Jurkat, Clone E6-1 (cell line): ENCODE measurements at places on chromosomes 12 and 14.

GRCh38 chr12:112349431-112349830 lies 32.8 kb downstream of the HECTD4 start:
- DNase-seq = no peak

- DNase-seq = no peak
Measured at GRCh38 chr12:3199551-3200031, 122.4 kb downstream of the TSPAN9 start.

DNA sequence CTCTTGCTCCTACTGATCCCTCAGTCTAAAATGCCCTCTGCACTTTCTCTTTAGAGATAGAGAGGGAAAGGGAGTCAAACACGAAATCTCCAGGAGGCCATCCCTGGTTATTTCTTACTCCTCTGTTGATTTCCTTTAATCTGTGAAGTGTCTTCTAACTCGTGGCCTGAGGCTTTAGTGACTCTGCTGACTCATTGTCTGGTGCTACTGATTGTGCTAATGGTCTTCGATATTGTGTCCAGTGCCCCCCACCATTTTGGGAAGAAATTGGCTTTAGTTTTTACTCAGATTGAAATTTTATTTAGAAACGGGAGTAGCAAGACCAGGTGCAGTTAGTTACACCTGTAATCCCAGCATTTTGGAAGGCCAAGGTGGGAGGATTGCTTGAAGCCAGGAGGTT lies 839 bp downstream of the CLEC9A start:
- DNase-seq = no peak

- no peak for DNase-seq
Measured at GRCh38 chr12:64450711-64451486, 1.0 kb upstream of the TBK1 start.

GRCh38 chr12:563250-563781 lies 99.9 kb downstream of the NINJ2 start:
- DNase-seq = peak; percentile 96

DNA sequence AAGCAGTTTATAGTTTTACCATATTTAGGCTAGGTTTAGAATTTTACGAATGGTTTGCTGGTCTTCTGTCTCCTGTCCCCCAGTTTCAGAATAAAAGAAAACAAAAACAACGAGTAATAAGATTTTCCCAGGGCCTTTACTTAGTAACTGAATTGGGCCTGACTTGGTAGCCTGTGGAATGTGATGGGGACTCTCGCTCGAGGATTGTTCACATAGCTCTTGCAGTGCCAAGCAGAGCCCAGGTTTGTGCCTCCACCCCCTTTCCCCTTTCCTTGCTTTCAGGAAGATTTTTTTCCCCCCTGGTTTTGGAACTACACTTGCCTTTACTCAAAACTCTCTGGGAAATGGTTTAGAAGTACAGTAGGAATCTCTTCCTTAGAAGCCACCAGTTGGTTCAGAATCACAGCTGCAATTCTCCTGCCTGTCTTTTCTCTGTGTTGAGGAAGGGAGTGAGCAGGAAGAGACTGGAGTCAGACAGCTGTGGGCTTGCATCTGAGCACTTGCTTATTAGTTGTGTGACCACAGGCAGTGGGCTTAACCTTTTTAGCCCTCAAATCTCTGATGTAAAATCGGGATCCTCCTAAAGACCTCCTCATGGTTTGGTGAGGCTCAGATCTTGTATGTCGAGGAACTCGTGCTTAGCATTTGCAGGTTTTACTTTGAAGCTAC lies 501.2 kb downstream of the PCNX1 start:
- DNase-seq = no peak

- peak; percentile 77 for DNase-seq
Measured at GRCh38 chr12:50061946-50062686, 4.7 kb downstream of the ASIC1 start.

- no peak for DNase-seq
Measured at GRCh38 chr14:74941676-74942097, 13.7 kb downstream of the PGF start.

- DNase-seq = no peak
Measured at GRCh38 chr12:26092346-26093105, 32.3 kb downstream of the BHLHE41 start.

- no peak for DNase-seq
Measured at GRCh38 chr14:50520947-50521815, 11.2 kb downstream of the MAP4K5 start.

DNA sequence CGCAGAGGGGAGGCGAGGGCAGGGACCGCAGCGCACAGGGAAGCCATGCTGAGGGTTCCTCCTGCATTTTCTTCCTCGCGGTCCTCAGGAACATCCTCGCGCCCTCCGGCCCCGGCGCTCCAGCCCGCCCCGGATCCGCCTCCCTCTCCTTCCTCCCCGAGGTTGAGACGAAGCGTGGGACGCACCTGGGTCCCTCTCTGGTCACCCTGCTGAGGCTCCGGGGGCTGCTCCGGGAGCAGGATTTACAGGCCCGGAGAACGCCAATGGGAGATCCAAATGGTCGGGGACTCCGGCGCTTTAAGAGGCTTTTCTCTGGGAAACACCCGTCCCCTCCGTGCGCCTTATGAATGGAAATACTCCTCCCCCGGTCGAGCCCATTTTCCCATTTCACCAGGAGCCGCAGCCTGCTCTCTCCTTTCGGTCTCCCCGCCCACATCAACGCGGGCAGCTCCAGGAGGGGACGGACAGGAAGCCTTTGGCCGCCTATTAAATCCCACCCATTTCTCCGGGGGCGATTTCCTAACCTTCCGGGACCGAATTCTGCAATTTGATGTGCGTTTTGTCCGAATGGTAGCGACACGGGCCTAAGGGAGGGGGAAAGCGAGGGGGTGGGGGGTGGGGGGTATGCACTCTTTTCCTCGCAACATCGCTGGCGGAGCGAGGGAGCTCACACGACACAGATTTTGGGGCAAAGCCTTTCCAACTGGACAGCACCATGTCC lies at the start of gene UNC79:
UNC79 (plus strand) TSS at position 625 of the 721 bp plus-strand sequence; CDS start at position 716, 91 bp downstream.
- no peak for DNase-seq

GRCh38 chr12:97960225-97960624 lies 497.6 kb downstream of the RMST start:
- no peak for DNase-seq

DNA sequence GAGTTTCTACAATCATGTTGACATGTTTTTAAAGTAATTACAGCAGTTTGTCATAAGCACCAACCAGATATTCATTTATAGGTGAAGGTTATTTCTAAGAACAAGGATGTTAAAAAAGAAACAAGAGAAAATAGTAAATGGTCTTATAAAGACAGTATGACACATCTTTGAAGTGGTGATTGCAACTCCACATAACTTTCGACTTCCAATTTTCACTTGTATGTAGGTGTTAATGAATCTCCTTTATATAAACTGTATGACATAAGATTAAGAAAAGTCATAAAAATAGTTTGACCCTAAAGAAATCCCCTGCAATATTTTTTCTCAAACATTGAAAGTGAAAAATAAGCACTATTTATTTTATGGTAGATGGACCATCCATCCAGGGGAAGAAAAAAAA lies 144.8 kb upstream of the PTPRQ start:
- DNase-seq = no peak

DNA sequence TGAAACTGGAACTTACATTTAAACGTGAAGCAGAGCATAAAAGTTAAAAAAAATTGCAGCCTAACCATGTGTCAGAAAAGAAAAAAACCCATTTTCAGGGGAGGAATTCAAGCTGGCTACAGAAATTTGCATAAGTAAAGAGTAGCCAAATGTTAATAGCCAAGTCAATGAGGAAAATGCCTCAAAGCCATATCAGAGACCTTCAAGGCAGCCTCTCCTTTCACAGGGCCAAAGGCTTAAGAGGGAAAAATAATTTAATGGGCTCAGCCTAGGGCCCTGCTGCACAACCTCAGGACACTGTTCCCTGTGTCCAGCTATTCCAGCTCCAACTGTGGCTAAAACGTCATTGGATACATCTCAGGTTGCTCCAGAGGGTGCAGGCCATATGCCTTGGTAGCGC lies 749.5 kb downstream of the FLRT2 start:
- DNase-seq = no peak

- no peak for DNase-seq
Measured at GRCh38 chr14:105384605-105385321, 13.6 kb upstream of the TEX22 start.

GRCh38 chr12:51911788-51912711 lies 4.7 kb downstream of the ACVRL1 start:
- DNase-seq = no peak

DNA sequence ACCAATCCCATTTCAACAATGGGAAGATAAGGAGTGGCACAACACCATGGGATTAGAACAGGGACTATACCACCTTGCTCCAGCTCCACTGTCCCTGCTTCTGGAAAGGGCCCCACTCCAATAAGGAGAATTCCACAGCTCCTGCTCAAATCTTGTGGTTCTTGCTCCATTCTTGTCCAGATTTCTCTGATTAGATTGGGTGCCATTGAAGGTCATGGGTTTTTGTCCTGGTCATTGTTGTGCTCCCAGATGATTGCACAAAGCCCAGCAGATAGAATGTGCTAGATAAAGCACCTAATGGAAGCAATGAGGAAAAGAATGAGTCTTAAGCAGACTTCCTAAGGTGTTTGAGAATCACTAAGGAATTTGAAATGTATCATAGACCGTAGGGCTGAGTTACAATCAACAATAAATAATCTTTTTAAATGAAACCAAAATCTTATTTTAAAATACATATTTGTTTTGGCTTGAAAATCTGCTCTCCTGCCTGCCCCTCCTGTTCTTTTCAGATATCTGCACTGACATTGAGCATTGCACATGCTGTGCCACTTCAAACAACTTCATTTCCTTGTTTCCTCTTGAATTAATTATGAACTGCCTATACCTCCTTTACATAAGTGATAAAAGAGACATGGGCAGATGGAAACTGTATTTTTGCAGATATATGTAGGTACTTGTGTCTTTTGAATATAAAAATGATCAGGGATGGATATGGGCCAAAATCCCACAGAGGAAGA lies 115.9 kb downstream of the FGD4 start:
- DNase-seq = peak; percentile 50

- no peak for DNase-seq
Measured at GRCh38 chr12:111426344-111427185, 20.8 kb downstream of the SH2B3 start.

GRCh38 chr14:103123634-103124500 lies 606 bp downstream of the TNFAIP2 start:
- DNase-seq = no peak

- no peak for DNase-seq
Measured at GRCh38 chr12:92438641-92439419, 264.0 kb upstream of the PLEKHG7 start.

- no peak for DNase-seq
Measured at GRCh38 chr12:130104571-130105106, 57.6 kb upstream of the FZD10 start.

- no peak for DNase-seq
Measured at GRCh38 chr12:128474916-128475315, 207.9 kb downstream of the TMEM132C start.

DNA sequence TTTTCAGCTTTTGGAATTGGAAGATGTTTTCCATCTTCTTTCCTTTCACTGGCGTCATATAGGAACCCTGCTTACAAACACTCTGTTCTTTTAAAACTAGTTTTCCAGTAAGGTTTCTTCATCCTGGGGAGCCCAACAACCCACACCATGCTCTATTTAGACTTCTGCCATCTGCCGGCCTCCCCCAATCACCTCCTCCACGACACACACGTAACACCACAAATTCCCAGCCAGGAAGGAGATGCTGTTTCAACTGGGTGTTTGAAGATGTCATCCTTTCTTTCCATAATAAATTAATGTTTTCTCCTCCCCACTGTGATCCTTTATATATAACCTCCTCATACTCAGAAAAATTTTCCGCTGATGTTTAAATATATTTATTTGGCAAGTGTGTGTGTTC lies 231.4 kb upstream of the DDHD1 start:
- DNase-seq = no peak

GRCh38 chr12:127293507-127294310 lies 973.3 kb upstream of the TMEM132C start:
- peak; percentile 32 for DNase-seq
